Tibial nerve (tissue), 4 donors: ENCODE measurements at places on chromosomes 12 and 14.

DNA sequence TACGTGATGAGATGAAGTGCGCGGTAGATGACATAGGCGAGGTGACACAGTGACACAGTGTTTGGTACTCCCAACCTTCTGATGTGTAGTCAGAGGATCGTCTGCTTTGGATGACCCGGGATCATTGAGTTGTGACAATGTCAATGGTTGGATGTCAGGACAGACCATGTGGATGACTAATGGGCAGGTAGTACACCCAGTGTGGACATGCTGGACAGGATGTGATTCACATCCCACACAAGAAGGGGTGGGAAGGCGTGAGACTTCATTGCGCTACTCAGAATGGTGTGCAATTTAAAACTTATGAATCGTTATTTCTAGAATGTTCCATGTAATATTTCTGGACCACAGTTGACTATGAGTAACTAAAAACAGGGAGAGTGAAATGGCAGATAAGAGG is 23.8 kb downstream of the MAP3K9 start:
- DNase-seq, result no peak

DNA sequence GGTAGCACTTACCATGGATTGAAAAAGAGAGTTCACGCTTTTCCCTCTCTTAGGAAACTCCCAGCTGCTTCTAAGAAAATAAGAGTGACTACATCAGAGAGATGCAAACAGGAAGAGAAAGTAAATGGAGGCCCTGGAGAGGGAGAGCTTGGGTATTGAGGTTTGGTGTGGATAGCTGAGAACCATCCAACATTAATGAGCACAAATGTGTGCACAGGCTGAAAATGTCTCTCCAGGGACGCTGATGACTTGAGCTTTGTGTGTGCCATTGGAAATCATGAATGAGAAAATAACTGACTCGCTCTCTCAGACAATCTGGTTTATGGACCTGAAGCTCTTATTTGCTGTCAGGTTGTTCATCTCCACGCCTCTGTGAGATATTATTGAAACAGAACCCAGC is 318.8 kb downstream of the NRXN3 start:
- no peak for DNase-seq

- no peak for DNase-seq
Measured at GRCh38 chr12:132458846-132459641, 30.9 kb upstream of the FBRSL1 start.

DNA sequence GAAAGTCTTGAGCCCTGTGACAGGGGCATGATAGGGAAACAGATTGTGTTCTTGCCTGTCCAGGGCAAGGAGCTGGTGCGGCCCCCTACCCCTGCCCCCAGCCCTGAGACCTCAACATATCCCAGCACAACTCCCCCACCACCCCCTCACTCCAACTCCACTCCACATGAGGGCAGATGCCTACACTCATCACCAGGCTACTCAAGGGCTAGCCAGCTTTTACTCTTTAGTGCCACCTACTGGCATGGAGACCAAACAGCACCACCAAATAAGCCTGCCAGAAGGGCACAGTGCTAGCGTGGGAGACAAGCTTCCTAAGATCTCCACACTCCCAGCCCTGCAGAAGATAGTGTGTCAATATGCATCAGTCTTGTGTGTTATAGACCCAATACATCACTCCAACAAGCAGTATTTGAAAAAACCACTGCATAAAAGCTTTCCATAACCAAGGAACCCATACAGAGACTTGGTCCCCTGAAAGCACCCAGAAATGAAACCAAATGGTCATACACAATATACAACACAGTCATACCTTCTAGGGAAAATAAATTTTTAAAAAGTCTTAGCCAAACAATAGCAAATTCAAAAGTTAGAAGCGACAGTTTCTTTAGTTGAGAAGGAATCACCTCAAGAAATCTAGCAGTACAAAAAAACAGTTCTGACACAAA is 154.4 kb downstream of the KCNK10 start:
- peak; percentile 22 for DNase-seq

DNA sequence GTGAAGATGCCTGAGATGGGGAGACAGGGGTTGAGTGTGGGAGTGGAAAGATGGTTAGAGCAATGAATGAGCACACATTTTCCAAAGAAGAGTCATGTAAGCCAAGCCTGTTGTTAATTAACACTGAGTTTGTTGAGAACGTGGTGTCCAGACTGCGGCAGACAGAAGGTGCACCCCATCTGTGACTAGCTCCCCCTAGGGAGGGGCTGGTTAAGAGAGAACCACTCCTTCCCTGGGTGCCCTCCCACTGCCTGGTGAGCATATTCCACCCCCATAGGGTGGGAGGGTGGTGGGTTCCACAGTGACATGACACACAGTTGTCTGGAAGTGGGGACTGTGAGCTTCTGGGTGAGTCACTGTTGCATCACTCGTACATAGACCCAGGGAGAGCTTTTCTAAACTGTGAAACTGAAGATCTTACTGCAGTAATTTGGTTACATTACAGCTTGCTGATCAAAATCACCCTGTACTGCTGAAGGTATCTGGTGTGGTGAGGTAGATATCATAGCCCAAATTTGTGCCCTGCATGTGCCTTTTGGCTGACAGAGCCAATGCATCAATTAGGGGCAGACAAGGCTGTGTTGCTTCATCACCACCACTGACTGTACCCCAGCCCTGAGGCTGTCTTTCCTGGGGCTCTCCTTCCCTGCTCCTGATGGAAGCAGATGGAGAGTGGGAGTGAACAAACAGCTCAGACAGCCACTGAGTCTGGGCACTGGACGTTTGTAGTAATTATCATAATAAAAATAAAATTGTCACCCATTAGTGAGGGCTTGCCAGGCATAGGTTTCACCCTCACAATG is 150.9 kb downstream of the EMP1 start:
- DNase-seq, result no peak

DNA sequence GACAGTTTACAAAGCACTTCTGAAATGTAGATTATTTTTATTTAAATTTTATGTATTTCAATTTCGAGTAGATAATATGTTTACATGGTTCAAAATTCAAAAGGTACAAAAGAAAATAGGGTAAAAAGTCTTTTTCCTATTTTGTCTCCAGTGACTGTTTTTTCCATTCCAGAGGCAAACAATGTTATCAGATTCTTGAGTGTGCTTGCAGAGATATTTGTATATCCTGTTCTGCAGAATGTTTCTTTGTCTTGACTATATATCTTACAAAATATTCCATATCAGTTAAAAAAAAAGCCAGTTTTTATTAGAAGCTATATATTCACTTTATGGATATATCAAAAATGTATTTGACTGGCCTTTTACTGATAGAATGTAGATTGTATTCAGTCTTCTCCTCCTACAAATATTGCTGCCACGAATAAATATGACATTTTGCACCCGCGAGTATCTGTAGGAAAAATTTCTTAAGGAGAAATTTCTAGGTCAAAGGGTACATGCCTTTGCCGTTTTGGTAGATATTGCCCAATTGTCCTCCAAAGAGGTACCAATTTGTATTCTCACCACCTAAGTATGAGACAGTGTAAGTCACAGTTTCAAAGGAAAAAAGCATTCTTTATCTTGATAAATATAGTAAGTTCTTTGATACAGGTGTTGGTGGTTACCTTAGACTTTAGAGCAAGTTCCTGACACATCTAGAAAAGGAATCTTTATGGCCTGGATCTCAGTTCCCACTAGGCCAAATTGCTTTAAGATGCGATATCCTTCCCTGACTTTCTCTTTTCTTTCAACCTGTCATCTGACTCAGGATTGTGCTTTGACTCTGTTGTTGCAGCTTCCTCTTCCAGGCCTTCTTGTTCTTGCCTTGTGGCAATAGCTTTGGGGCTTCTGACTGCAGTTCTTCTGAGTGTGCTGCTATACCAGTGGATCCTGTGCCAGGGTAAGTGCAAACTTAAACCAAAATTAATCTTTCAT is 2.3 kb downstream of the KLRG1 start:
- no peak for DNase-seq

DNA sequence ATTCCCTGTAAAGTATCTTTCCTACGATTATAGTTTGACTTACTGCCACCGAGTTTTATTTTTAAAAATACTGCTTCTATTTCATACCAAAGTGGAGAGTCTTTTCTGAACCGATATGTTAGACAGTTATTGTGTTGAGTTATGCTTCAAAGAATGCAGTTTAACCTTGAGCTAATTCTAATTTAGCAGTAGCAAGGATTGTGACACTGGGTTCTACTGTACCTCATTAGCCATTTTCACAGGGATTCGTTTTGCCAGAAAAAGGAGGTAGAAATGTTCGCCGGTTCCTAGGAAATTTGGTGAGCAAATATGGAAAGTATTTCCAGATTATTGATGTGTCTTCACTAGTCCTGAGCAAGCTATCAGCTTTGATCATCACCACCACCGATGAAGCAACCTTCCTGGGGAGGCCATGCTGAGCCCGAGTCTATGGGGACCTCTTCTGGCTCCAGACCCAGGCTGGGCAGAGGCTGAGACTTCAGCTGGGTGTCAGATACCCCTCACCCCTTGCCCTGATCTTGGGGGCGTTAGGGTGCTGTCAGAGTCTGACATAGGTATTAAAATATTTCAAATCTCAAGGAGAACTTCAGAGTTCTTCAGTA is 13.6 kb downstream of the GLRX5 start:
- DNase-seq, result no peak

DNA sequence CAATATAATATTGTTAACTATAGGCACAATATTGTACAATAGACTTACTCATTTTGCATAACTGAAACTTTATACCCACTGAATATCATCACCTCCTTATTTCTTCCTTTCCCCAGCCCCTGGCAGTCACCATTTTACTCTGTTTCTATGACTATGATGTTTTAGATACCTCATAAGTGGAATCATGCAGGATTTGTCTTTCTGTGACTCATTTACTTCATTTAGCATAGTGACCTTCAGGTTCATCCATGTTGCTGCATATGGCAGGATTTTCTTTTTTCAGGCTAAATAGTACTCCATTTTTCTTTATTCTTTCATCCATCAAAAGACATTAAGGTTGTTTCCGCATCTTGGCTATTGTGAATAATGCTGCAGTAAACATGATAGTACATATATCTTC is 18.9 kb downstream of the USP15 start:
- DNase-seq, result no peak

GRCh38 chr12:90515199-90516175 is 439.5 kb downstream of the CCER1 start:
- no peak for DNase-seq

DNA sequence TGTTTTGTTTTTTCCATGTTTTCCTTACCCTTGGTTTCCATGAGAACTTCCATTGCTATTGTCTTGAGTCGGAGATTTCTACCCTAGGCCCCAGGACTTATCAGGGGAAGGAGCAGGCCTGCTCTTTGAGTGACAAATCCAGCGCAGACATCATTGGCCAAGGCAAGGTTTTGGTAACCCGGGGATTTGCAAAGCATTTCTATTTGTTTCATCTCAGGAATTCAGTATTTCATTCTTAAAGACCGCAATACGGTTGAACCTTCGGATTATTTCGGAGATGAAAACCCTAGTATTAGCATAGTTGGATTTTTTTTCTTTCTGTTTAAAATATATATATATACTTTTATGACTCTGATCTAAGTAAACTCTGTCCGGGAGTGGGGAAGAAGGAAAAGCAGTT is 62.0 kb downstream of the TMEM132C start:
- DNase-seq, result no peak

- DNase-seq, result no peak
Measured at GRCh38 chr14:24314377-24315193, 3.3 kb downstream of the LTB4R start.

DNA sequence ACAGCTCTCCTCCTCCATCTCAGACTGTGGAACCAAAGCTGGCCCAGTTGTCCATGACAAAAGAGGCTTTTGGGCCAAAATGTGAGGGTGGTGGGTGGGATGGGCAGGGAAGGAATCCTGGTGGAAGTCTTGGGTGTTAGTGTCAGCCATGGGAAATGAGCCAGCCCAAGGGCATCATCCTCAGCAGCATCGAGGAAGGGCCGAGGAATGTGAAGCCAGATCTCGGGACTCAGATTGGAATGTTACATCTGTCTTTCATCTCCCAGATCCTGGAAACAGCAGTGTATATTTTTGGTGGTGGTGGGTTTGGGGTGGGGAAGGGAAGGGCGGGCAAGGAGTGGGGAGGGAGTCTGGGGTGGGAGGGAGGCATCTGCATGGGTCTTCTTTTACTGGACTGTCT is 11.8 kb upstream of the TAMALIN start:
- DNase-seq, result no peak

GRCh38 chr12:124558313-124558712 is 9.1 kb downstream of the NCOR2 start:
- DNase-seq, result no peak

GRCh38 chr14:79989990-79990389 is 221.3 kb downstream of the DIO2 start:
- DNase-seq, result no peak

- DNase-seq, result no peak
Measured at GRCh38 chr12:53599579-53599978, 26.6 kb downstream of the ATF7 start.

GRCh38 chr12:13233830-13234641 is 37.5 kb downstream of the EMP1 start:
- DNase-seq, result peak; percentile 96

DNA sequence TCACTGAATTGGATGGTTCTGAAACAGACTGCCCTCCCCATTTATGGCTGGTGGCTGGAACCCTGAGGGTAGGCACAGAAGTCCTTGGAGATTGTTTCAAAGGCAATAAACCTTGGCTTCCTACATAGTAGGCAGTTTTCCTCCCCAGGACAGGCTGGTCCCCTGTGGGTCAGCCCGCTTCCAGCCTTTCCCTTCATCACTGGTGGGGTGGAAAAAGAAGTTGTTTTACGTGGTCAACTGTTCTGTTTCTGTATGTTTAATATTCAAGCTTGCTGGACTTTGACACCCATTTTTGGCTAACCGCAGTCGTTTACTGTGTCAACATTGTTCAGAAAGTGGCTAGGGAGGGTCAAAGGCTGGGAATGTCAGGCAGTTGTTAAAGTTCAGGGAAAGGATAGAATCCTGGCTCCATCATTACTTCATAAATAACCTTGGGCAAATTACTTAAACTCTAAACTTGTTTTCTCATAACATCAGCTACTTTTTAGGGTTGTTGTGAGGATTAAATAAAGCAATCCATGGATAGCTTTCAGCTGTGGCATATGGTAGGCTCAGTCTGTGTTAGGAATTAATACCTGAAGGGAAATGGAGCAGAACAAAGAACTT is 2.4 kb downstream of the KLHDC2 start:
- no peak for DNase-seq

DNA sequence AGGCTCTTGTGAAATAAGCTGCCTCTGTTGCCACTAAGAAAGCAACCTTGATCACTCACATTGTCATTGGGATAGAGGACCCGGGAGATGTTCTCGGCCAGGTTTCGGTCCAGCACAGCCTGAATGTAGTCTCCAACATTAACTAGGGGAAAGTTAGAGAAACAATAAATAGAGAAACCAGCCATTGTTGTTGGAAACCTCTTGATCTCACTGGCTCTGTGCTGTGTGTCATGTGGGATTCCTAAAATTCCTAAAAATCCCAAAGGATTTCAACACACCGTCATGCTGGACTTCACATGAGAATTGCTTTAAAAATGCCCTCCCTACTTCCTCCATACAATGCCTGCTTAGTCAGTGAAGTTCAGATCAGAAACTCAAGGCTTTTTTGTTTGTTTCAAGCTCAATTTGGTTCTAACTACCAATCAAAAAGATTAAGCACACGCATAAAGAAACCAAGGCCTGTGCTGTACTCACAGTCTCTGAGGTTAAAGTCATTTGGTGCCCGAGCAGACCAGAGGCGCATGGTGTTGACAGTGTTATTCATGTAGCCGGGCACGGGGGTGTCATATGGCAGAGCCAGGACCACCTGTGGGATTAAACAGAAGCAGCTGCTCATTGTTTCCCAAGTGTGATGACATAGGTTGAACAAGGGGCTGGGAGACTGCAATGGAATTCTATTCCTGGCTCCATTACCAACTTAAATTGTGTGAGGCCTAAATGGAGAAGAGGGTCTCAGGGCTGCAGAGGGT is 23.6 kb downstream of the PYGL start:
- DNase-seq, result no peak
